ENCODE measurements at places on chromosomes 1 and 21.
A peak's percentile ranks its signal among the peaks of the same experiment; 100 is the strongest.

- no peak for DNase-seq
Measured at GRCh38 chr1:24425441-24425840, 9.8 kb downstream of the NIPAL3 start.

DNA sequence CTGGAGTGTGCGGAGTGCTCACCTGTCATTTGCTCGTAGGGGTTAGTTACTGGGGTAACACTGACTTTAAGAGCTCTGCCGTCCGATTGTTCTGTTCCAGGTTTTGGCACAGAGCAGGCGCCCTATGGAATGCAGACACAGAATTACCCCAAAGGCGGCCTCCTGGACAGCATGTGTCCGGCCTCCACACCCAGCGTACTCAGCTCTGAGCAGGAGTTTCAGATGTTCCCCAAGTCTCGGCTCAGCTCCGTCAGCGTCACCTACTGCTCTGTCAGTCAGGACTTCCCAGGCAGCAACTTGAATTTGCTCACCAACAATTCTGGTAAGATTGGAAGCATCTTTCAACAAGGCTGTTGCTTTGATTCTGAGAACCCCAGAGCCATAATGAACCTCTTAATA lies 12.6 kb downstream of the ETS2 start:
- no peak for DNase-seq

GRCh38 chr1:18646786-18647410 lies 16.3 kb downstream of the PAX7 start:
- no peak for DNase-seq

DNA sequence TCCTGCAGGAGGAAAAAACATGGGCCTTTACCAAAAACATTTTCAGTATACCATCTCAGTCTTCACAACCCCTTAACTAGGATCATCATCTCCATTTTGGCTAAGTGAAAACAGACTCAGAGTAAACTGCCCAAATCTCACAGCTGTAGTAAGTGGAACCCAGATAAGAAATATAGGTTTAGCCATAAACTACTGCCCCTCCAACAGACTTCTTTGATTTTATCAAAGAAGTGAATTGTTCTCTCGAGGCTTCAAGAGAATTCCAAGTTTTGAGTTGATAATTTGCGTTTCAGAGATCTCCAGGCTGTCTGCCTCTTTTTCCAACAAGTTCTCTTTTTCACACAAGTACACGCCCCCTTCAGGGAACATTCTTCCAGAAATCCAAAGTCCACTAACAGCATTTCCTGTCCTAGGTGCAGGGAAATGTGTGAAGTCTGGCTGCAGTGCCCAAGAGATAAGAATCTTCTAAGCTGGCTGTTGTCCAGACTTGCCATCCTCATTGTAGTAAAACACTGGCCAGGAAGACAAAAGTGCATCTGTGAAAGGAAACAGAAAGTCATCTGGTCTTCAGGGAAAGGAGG lies 30.8 kb downstream of the RNF19B start:
- DNase-seq: no peak

DNA sequence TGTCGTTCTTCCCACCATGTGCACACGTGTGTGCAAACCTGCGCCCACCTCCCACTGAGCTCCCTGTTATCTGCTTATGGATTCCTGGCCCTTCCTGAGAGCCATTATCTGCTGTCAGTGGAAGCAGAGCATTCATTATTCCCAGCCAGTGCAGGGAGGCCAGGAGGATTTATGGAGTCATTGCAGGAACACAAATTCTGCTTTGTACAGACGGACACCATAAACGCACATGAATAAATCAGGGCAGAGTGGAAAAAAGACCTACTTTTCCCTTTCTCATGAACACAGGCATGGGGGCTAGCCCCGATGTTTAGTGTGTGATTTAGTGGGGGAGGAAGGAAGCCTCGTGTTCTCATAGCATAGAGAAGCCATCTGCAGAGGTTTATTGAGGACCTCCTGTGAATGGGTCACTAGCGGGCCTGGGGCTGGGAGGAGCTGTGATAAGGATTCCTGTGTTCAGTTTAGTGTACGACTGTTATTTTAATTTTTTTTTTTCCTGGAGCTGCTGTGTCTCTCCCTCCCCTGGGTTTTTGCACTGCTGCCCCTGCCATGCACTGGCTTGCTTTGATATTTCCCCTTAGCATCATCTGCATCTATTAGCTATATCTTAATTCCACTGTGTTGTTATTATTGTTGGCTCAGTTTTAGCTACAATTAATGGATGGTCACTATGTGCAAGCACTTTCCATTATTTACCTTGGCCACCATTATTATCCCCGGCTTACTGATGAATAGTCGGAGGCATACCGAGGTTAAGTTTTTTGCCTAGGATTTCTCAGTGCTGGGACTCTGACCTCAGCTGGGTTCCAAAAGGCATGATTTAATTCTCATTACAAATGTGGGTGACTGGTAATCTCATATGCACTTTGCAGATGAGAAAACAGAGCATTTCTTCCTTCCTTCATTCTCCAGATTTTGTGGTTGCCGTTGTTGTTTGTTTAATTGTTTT lies 33.0 kb downstream of the HUNK start:
- DNase-seq: no peak

DNA sequence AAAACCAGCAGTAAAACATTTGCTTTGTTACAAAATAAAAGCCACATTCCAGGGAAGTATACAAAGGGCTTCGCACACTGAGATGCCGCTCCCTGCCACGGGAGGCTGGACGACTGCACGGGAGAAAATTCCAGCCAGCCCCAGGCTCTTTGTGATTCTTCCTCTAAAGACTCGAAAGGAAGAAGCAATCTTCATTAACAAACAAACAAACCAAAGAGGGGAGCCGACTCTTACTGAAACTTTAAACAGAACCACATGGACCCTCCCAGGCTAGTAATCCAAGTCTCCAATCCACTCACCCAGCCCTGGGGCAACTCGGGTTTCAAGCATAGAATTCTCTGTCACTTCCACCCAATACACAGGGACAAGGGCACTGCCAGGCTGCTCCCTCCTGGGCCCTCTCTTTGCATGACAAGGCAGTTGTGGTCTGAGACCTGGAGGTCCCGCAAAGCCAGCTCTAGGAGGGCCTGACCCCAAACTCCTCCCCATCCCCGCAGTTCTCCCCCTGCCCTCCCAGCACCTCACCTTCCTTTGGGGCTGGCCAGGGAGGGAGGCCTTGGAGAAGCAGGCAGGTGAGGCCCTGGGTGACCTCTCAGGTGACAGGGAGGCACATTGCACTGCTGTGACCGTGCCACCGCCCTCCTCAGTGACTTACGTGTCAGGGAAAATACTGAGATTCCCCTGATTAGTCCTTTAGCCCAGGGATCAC lies 26.6 kb upstream of the COL18A1 start:
- peak; percentile 8 for DNase-seq

DNA sequence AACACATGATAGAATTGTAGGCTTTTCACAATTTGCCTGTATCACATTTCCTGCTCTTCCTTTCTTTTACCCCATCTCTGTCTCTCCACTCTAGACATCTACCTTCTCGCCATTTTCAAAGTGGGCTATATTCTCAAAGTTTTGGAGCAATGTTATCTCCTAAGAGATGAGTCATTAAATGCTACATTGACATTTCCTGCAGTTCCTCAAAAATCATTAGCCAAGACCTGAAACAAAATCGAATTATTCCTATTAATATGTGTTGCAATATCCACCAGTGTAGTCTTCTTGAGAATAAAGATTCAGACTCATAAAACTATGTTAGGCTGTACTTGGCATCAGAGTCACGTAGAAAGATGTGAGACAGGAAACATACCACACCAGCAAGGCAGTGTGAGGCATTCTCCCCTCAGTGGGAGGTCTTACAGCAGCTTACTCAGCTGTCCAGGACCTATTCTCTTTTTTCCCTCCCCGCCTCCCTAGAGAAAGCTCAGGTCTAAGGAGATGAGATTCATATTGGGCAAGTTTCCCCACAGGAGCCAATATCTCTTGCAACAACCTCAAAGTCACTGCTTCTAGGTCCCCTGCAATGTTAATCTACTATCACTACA lies 38.8 kb downstream of the FRRS1 start:
- DNase-seq: no peak

GRCh38 chr1:228362141-228362883 lies 44.3 kb downstream of the TRIM11 start:
- DNase-seq: peak; percentile 15

DNA sequence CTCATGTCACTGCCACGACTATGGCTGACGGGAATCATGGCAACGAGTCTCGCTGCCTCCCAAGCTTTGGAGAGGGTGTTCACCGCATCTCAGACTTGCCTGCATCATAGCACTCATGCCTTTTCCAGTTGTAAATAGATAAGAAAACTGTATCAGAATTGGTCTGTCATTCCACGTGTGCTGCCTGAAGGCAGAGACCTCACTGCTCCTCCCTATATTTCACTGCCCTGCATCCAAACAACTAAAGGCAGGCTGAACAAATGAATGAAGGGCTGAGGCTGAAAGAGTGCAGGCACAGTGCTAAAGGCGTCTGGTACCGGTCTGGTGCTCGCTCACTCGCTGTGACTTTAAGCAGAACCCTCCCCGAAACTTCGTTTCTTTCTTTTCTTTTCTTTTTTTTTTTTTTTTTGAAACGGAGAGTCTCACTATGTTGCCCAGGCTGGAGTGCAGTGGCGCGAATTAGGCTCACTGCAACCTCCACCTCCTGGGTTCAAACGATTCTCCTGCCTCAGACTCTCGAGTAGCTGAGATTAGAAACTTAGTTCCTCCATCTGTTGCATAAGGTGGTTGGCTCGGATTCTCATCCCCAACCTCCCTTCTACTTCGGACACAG lies 542 bp downstream of the EIF2B3 start:
- no peak for DNase-seq

- no peak for DNase-seq
Measured at GRCh38 chr1:92043621-92044020, 13.8 kb downstream of the EPHX4 start.

DNA sequence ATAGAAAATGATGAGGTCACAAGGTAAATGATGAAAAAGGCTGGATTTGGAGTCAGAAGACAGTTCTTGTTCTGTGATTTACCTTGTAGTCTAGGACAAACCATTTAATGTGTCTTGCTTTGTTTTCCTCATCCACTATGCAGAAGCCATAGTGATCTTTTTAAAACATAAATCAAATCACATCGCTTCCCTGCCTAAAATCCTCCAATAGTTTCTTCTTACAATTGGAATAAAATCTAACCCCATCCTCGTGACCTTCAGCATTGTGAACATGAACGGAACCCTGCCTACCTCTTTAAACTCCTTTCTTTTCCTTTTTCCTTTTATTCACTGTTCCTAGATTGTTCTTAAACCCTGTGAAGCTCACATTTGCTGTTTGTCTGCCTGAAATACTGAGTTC lies 204.9 kb upstream of the SAMSN1 start:
- DNase-seq: no peak

GRCh38 chr21:21864321-21864840 lies 866.2 kb downstream of the NCAM2 start:
- DNase-seq: no peak

DNA sequence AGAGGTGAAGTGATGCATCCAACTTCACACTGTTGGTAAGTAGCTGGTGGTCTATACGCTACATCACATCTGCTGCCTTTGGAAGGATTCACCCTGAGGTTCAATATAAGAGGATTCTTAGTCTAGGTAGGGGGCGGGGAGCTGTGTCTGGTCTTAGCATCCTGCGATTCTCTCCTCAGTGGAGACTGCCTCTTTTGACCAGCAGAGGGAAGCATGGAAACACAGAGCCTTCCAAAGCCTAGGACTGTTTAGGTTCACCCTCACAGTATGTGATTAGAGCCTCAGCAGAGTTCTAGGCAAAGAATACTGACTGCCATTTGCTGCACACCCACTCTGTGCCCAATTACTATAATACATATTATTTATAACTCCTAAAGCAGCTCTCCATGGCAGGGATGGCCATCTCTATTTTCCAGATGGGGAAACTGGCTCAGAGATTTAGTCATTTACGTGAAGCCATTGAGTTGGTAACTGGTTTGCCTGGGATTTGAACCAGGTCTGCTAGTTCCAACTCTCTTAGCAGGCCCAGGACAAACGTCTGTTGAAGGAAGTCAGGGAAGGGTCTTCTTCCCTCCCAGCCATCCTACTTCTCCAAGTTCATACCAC lies 28.9 kb upstream of the EFCAB14 start:
- DNase-seq: peak; percentile 26

- peak; percentile 47 for DNase-seq
Measured at GRCh38 chr1:114756949-114757454, 782 bp downstream of the CSDE1 start.

- no peak for DNase-seq
Measured at GRCh38 chr21:26686278-26686677, 113.2 kb upstream of the CYYR1 start.

DNA sequence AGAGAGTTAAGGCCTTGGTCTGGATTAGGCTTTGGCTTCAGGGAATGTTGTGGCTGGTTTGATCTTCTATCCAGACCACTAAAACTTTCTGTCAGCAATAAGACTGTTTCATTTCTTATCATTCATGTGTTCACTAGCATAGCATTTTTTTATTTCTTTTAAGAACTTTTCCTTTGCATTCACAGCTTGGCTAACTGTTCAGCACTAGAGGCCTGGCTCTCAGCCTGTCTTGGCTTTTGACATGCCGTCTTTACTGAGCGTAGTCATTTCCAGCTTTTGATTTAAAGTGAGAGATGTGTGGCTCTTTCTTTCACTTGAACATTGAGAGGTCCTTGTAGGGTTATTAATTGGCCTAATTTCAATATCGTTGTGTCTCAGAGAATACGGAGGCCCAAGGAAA lies 62.5 kb downstream of the RNF220 start:
- peak; percentile 62 for DNase-seq

- DNase-seq: no peak
Measured at GRCh38 chr1:191993549-191993948, 164.7 kb upstream of the RGS18 start.

GRCh38 chr1:207813946-207814345 lies 62.1 kb downstream of the CD46 start:
- no peak for DNase-seq

DNA sequence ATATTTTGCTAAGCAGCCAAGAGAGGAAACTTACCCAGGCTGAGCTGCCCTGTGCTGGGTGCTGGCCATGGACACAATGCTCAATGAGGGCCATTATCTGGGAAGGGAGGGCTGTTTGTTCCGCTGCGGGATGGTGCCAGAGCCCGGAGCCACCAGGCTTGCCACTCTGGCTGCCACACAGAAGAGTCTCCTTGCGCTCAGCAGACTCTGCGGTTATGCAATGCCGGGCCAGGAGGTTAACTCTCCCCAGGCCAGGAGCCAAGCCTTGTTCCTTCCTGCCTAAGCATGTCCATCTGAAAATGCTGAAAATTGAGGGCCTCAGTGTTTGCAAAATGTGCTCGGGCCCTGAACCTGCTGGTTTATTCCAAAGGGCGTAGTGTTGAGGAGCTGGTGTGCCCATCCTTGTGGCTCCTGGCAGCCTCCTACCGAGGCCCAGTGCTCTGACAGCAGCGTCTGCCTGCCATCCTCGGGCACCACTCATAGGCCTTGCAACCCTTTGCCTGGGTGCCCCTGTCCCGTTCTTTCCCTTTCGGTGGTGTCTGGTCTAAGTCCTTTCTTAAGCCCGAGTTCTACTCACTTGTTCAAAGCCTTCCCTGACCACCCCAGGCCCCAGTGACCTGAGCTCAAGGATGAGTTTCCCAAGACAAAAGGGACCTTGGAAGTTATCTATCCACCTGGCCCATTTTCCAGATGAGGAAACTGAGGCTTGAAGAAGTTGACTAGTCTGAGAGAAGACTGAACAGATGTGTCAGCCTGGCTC lies 133.8 kb upstream of the EDN2 start:
- peak; percentile 78 for DNase-seq

Measured in femur (tissue), 1 donor.